ENCODE measurements at places on chromosomes 5 and 9. TPM values are rescaled to one million over a fixed set of nuclear protein-coding genes. Genes with fewer than 3 reads are reported as not detected.

- no peak for DNase-seq
- no peaks in the 10 kb centered on the region for H3K36me3 ChIP-seq
- no peaks in the 10 kb centered on the region for H3K27me3 ChIP-seq
- no peak overlapping the region for H3K4me3 ChIP-seq
- no peaks in the 10 kb centered on the region for H3K4me1 ChIP-seq
Measured at GRCh38 chr5:21774801-21775200, 1078.3 kb downstream of the CDH12 start.

DNA sequence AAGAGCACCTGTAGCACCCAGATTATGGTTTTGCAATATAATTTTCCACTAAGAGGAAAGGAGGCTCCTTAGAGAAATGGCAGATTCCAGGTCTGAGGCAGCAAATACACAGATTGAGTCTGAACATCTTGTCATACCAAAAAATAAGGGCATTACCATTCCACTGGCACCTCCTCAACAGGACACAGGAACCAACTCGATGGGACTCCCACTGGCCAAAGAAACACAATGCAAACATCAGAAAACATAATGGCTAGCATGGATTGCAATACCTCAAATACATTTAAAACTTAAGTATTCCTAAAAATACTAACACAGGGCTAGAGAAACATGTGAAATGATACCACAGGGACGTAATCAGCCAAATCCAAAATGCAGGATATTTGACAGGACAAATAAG, 12.4 kb upstream of the RANBP17 start:
- H3K27me3 ChIP-seq, result no peaks in the 10 kb centered on the region
- H3K36me3 ChIP-seq, result no peaks in the 10 kb centered on the region
- H3K27ac ChIP-seq, result no peak overlapping the region
- H3K4me1 ChIP-seq, result no peaks in the 10 kb centered on the region

- no peak overlapping the region for H3K4me3 ChIP-seq
- H3K4me1 ChIP-seq, result no peaks in the 10 kb centered on the region
- H3K27me3 ChIP-seq, result no peaks in the 10 kb centered on the region
Measured at GRCh38 chr5:34487159-34487879, 168.8 kb upstream of the RAI14 start.

DNA sequence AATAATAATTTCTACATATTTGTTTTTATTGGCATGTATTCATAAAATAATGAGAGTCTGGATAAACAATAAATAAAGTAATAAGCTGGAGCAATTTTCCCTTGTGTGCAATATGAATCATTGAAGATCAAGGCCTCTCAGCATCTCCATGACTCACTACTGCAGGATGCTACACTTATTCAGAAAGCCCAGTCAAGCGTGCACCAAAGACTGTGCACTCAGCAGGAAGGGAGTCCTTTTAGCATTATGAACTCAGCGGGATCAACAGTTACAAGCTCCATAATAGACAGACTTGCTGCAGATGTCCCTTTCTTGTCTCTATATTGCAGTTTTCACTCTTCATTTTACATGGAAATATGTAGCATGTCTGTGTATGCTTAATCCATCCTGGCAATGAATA, 485.3 kb downstream of the CDH9 start:
- H3K4me1 ChIP-seq, result no peaks in the 10 kb centered on the region
- DNase-seq, result no peak
- H3K36me3 ChIP-seq, result no peaks in the 10 kb centered on the region
- H3K4me3 ChIP-seq, result no peak overlapping the region

The SOX30 gene
- total RNA-seq, result not detected

The PTGDS gene
- 9.6 TPM for total RNA-seq

All from T-cell (primary cell).